ENCODE measurements at places on chromosomes 2 and 18. TPM values are rescaled to one million over a fixed set of nuclear protein-coding genes. Genes with fewer than 3 reads are reported as not detected.

Gene SMARCAL1
- 16.1 TPM for total RNA-seq

Gene EGR4
- total RNA-seq = not detected

Gene GREB1L
- 6.9 TPM for total RNA-seq

Gene REG3A
- not detected for total RNA-seq

Gene PSMA8
- total RNA-seq = not detected

Gene UNC80
- 1.8 TPM for total RNA-seq

Gene CAPN13
- not detected for total RNA-seq

Gene MTCL1
- 87.9 TPM for total RNA-seq

Gene STEAP3
- 2.8 TPM for total RNA-seq

Gene VPS54
- 24.9 TPM for total RNA-seq

Gene FIGN
- 8.0 TPM for total RNA-seq

Gene ERICH2
- not detected for total RNA-seq

Gene ADAM23
- 0.99 TPM for total RNA-seq

Gene NGEF
- 0.28 TPM for total RNA-seq

- no peak overlapping the region for H3K4me3 ChIP-seq
- H3K36me3 ChIP-seq = no peaks in the 10 kb centered on the region
- no peaks in the 10 kb centered on the region for H3K4me1 ChIP-seq
Observed at GRCh38 chr18:60812921-60813320, 440.3 kb upstream of the MC4R start.

- H3K4me1 ChIP-seq = no peaks in the 10 kb centered on the region
- H3K36me3 ChIP-seq = peaks cover 83% of the 10 kb centered on the region
- DNase-seq = peak; percentile 17
- no peak overlapping the region for H3K4me3 ChIP-seq
Observed at GRCh38 chr2:85385746-85386145, 24.4 kb downstream of the CAPG start.

- H3K4me3 ChIP-seq = no peak overlapping the region
- H3K36me3 ChIP-seq = no peaks in the 10 kb centered on the region
- H3K4me1 ChIP-seq = no peaks in the 10 kb centered on the region
- no peaks in the 10 kb centered on the region for H3K27me3 ChIP-seq
Observed at GRCh38 chr2:148813603-148814065, 61.4 kb upstream of the KIF5C start.

DNA sequence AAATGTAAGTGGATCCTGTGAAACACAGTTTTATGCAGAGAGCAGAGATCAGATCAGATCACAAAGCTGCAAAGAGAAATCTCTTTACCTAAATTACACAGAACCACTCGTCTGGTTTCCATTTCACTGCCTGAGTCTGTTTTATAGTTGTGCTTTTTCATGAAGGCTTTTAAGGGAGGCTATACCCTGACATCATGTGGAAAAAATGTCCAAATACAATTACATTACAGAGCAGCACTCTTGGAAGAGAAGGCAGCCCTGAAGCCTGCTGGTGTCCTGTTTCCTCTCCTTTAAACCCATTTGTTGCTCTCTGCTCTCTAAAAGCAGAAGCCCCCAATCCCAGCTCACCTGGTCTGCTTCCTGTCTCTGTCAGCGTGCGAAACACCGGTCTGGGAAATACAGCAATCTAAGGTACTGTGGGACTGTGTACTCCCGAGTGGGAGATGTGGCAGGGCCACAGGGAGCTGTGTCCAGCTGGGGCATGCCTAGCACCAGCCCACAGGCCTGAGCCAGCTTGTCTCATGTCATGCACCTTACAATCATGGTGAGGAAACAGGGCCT lies 24.8 kb upstream of the ZFP36L2 start:
- H3K27me3 ChIP-seq = no peaks in the 10 kb centered on the region
- no peaks in the 10 kb centered on the region for H3K36me3 ChIP-seq
- H3K4me1 ChIP-seq = peaks cover 37% of the 10 kb centered on the region
- no peak for DNase-seq
- H3K4me3 ChIP-seq = no peak overlapping the region

GRCh38 chr18:56382541-56382940 lies 255.9 kb downstream of the TXNL1 start:
- H3K27ac ChIP-seq = no peak overlapping the region
- H3K4me3 ChIP-seq = no peak overlapping the region

DNA sequence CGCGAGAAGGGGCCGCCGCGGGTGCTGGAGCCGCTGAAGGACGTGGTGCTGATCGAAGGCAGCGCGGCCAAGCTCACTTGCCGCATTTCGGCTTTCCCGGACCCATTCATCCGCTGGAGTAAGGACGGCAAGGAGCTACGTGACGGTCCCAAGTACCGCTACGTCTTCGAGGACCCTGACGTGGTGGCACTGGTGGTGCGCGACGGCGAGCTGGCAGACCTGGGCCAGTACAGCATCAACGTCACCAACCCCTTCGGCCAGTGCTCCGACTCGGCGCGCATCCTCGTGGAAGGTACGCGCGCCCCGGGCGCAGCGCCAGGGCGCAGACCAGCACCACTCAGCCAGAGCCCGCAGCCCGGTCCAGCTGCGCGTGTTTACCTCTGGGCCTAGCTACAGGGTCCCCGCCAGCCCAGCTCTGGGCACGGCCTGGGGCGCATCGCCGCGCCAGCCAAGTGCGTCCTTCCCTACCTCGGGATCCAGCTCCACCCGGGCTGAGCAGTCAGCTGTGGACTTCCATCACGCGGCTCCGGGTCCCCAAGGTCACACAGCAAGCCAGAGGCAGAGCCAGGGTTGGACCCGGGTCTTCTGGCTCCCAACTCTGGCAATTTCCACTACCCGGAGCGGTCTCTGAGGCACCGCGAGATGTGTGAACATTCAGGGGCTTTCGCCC lies 1.7 kb upstream of the GMPPA start:
- no peaks in the 10 kb centered on the region for H3K27me3 ChIP-seq
- peaks cover 53% of the 10 kb centered on the region for H3K4me1 ChIP-seq
- DNase-seq = peak; percentile 92
- H3K4me3 ChIP-seq = peak overlapping the region; percentile 76

DNA sequence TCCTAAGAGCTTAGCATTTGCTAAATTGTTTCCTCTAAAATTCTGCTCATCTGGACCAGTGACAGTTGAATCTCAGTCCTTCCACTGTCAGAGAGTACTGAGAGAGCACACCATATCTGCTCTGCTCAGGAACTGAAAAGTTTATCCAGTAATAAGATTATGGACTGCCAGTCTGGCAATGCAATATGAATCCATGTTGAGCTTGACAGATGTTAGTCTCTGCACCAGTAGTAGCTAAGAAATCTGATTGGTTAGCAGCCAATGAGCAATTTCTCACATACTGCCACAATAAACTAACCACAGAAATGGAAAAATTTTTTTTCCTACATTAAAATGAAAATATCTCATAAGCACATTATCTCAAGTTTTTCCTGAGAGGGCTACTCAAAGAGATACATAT lies 2.3 kb downstream of the PRKD3 start:
- H3K4me3 ChIP-seq = peak overlapping the region; percentile 98
- no peak for DNase-seq
- peak overlapping the region; percentile 95 for H3K27ac ChIP-seq
- H3K36me3 ChIP-seq = no peaks in the 10 kb centered on the region
- H3K27me3 ChIP-seq = no peaks in the 10 kb centered on the region

GRCh38 chr18:24014062-24014985 lies at the start of gene TTC39C:
TTC39C (plus strand) TSS chr18:24014754; CDS start chr18:24014872, 118 bp downstream.
- H3K27me3 ChIP-seq = no peaks in the 10 kb centered on the region
- DNase-seq = peak; percentile 84
- H3K4me3 ChIP-seq = peak within 1 kb of the TSS; percentile 91
- peak within 1 kb of the TSS; percentile 87 for H3K27ac ChIP-seq

- H3K4me1 ChIP-seq = peaks cover 9% of the 10 kb centered on the region
- no peaks in the 10 kb centered on the region for H3K36me3 ChIP-seq
- no peak overlapping the region for H3K4me3 ChIP-seq
- no peaks in the 10 kb centered on the region for H3K27me3 ChIP-seq
- H3K27ac ChIP-seq = no peak overlapping the region
Observed at GRCh38 chr2:16633621-16634430, 31.8 kb downstream of the CYRIA start.

GRCh38 chr2:205722283-205722918 lies 40.1 kb downstream of the NRP2 start:
- peaks cover 39% of the 10 kb centered on the region for H3K36me3 ChIP-seq
- H3K27ac ChIP-seq = peak overlapping the region; percentile 95
- peaks cover 100% of the 10 kb centered on the region for H3K4me1 ChIP-seq
- H3K27me3 ChIP-seq = no peaks in the 10 kb centered on the region
- no peak for DNase-seq
- no peak overlapping the region for H3K4me3 ChIP-seq

- no peaks in the 10 kb centered on the region for H3K36me3 ChIP-seq
- H3K27ac ChIP-seq = no peak overlapping the region
- H3K4me3 ChIP-seq = no peak overlapping the region
- H3K27me3 ChIP-seq = no peaks in the 10 kb centered on the region
Observed at GRCh38 chr18:51739044-51739666, 541.7 kb upstream of the MEX3C start.

DNA sequence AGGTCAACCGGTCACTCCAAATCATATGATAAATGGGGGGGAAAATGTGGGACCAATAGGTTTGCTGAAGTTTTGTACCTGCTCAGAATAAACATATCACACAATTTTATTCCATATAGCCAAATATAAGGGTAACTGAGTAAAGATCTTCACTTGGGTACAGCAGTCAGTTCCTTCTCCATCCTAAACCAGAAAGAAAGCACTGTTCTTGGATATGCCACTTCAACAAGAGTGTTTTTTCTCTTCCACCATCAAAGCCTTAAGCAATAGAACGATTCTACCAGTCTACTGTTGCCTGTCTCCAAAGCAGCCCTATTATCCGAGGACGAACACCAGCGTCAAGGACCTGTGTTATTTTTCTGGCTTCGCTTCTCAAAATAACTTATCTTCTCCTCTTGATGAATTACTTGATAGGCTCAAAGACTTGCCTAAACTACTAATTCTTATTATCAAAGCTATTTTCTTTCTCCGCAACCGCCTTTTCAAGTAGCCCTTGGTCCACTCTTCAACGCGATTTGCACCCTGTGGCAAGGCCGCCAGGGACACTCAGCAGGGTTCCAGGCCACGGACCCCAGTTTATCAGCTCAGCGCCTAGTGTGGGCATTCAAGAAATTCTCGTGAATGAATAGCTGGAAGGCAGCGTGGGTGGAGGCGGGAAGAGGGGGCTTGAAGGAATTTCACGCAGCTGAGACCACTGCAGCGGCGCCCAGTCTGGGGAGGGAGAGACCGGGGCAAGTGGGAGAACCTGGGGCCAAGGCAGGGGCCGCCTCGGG lies 646 bp downstream of the ALS2 start:
- H3K36me3 ChIP-seq = no peaks in the 10 kb centered on the region
- H3K27me3 ChIP-seq = no peaks in the 10 kb centered on the region
- H3K4me1 ChIP-seq = no peaks in the 10 kb centered on the region
- peak overlapping the region; percentile 87 for H3K27ac ChIP-seq
- peak overlapping the region; percentile 92 for H3K4me3 ChIP-seq
- no peak for DNase-seq

DNA sequence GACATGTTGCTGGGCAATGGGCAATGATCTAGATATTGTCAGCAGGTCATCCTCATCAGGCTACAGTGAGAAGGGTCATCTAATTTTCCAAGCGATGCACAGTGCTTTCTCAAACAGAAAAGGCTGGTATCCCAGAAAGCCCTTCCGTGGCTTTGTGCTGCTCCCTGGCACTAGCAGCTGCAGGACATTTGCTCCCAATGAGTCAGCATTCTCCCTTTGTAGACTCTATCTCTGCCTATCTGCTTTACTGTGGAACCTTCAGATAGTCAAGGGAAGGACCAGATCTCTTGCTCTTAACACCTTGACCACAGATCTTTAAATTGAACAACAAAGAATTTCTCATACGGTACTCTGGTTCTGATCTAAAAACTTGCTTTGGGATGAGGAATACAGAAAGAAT lies 101.4 kb downstream of the CDH2 start:
- no peak overlapping the region for H3K27ac ChIP-seq
- no peak overlapping the region for H3K4me3 ChIP-seq
- DNase-seq = no peak
- no peaks in the 10 kb centered on the region for H3K4me1 ChIP-seq
- H3K27me3 ChIP-seq = no peaks in the 10 kb centered on the region

DNA sequence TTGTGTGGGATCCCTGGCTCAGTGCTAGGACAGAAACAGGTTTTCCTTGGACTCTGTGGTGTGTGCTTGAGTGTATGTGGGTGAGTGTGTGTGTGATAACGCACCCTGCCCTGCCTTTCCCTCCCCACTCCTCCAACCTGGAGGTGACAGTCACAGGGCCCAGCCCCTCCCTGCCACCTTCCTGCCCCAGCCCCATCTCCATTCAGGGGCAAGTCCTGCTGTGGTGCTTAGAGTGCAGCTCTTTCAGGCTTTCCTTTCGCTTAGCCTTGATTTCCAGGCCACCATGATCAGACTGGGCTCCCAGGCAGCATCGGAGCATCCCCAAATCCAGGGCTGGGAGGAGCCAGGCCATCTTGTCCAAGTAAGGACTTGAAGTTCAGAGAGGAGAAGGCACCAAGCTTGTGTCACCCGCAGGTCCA lies 185.2 kb downstream of the ZFP36L2 start:
- no peaks in the 10 kb centered on the region for H3K36me3 ChIP-seq
- H3K4me1 ChIP-seq = peaks cover 30% of the 10 kb centered on the region
- H3K27me3 ChIP-seq = no peaks in the 10 kb centered on the region
- DNase-seq = no peak

DNA sequence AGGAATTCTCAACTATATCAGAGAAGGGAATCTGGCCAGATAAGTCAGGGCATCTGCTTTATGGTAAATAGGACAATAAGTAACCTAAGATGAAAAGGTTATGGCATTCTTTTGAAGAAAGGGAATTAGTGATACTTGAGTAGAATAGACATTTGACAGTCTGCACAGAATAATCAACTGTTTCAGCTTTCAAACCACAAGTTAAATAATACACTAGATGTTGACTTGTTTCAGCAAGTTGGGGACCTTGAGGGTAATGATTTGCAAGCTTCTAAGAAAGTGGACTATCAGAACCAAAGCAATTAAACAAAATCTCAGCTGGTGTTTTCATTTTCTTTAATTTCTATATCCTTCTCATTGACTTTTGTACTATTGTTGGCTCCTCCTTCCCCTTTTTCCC lies 54.5 kb downstream of the SLC39A10 start:
- H3K36me3 ChIP-seq = no peaks in the 10 kb centered on the region
- no peak overlapping the region for H3K27ac ChIP-seq
- peaks cover 9% of the 10 kb centered on the region for H3K4me1 ChIP-seq

GRCh38 chr2:201158111-201158929 lies 24.6 kb upstream of the CASP10 start:
- no peaks in the 10 kb centered on the region for H3K27me3 ChIP-seq
- H3K4me1 ChIP-seq = peaks cover 20% of the 10 kb centered on the region
- H3K36me3 ChIP-seq = peaks cover 95% of the 10 kb centered on the region
- H3K4me3 ChIP-seq = no peak overlapping the region
- H3K27ac ChIP-seq = peak overlapping the region; percentile 60

- no peaks in the 10 kb centered on the region for H3K27me3 ChIP-seq
- no peaks in the 10 kb centered on the region for H3K4me1 ChIP-seq
- H3K27ac ChIP-seq = no peak overlapping the region
- H3K36me3 ChIP-seq = no peaks in the 10 kb centered on the region
- H3K4me3 ChIP-seq = no peak overlapping the region
- DNase-seq = no peak
Observed at GRCh38 chr2:131023758-131024157, 69.5 kb downstream of the FAM168B start.

- H3K27ac ChIP-seq = no peak overlapping the region
- DNase-seq = no peak
- H3K4me1 ChIP-seq = no peaks in the 10 kb centered on the region
- no peak overlapping the region for H3K4me3 ChIP-seq
- H3K27me3 ChIP-seq = no peaks in the 10 kb centered on the region
- no peaks in the 10 kb centered on the region for H3K36me3 ChIP-seq
Observed at GRCh38 chr2:43714164-43714563, 37.9 kb upstream of the C1GALT1C1L start.

- H3K4me3 ChIP-seq = no peak overlapping the region
- no peak for DNase-seq
- no peaks in the 10 kb centered on the region for H3K4me1 ChIP-seq
- H3K27me3 ChIP-seq = no peaks in the 10 kb centered on the region
- H3K36me3 ChIP-seq = no peaks in the 10 kb centered on the region
Observed at GRCh38 chr2:212903413-212903812, 248.0 kb downstream of the IKZF2 start.

All from sigmoid colon (tissue), 7 donors.